ENCODE measurements at places on chromosomes 1 and 21.

GRCh38 chr21:14080764-14081096 lies 130.0 kb downstream of the LIPI start:
- DNase-seq = no peak

DNA sequence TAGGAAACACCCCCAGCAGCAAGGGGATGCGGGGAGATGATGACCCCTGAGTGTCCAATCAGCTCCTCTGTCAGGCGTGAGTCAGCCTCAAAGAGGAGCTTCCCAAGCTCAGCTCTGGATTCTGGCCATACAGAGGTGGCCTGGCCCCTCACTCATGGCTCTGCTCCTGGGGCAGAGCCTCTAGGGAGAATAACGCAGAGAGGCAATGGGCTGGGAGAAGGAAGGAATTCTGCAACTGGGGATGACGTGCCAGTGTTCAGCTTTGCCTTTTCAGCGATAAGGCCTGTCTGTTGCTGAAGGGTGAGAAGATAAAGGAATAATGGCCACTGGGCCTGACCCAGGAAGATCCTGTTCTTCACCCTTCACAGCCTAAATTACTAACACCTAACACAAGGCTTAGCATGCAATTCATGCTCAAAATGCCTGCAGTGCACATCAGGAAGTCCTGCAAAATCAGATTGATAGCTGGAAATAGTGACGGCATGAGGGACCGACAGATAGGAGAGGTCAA lies 92.2 kb downstream of the TBX19 start:
- DNase-seq = no peak

DNA sequence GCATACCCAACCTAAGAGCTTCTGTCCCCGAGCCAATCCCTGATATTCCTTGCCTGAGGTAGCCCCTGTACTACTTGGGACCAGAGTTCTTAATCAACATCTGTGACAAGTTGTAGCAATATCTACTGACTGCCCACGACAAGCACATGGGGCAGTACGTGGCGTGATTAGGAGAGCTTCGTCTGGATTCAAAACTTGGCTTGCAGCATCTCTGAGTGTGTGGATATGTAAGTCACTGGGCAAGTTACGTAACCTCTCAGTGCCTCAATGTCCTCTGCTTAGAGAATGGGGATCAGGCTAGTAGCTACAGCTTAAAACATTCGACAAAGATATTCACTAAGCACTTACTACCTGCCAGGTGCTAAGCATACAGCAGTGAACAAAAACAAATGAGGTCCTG lies 5.0 kb downstream of the HSPG2 start:
- DNase-seq = no peak

GRCh38 chr1:62685431-62685859 lies 2.7 kb downstream of the DOCK7 start:
- DNase-seq = no peak

GRCh38 chr1:55078470-55078869 lies 39.1 kb downstream of the PCSK9 start:
- DNase-seq = no peak

DNA sequence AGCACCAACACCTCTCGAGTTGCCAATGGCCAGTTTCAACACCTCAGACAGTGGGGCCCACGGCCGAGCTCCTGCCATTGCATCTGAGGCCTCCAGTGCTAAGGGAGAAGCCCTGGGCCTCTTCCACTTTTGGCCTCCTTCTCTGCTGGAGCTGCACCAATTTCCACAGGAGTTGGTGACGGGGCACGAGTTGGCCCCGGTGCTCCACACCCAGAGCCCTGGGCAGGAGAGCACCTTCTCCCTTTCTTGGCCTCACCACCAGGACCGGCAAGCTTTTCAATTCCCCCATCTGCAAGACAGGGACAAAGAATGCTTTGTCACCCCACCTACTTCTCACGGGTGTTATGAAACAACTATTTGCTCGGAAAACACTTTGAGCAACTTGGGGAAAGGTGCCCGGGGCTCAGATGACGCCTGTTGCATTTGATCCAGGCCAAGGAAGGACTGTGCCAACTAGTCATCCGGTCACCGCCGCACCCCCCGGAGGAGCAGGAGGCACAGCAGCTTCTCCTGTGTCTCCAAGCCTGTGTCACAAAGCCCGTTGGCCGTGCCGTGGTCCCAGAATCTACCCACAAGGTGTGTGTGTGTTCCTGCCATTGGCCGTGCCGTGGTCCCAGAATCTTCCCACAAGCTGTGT lies 55.2 kb downstream of the TOMM20 start:
- DNase-seq = no peak

Data from stimulated activated CD8-positive, alpha-beta memory T cell treated with anti-CD3 and anti-CD28 coated beads, Interleukin-7, amount 100 ng/mL, for 1 hour (primary cell).